ENCODE measurements at places on chromosomes 7 and 10. TPM values are rescaled to one million over a fixed set of nuclear protein-coding genes. Genes with fewer than 3 reads are reported as not detected.
A peak's percentile ranks its signal among the peaks of the same experiment; 100 is the strongest.

DNA sequence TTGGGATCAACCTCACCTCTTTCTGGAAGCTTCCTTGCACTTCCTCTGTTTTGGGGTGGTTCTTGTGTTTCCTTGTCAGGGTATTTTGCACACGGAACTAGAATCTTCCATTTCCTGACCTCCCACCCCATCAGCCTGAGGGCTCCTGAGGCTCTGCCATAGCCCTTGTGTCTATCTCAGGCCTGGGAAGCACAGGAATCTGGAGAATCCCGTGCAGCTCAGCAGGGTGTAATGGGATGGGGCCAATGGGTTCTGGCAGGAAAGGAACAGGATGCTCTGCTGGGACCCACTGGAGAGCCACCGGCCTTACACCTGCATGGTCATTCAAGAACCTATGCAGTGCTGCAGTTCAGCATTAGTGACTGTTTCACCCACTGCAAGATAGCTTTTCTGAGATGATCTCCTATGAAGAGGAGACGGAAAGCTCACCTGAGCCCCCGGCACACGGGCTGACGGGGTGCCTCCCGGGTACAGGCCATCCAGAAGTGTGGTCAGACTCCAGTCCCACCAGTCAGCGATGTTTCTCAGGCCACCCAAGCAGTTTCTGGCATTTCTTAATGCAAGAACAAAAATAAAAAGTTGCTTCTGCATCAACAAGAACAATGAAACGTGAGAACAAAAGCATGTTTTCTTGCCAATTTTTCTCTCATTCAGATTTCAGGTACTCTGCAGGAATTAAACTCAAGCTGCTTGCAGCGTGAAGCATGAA is 133.2 kb downstream of the PKD1L1 start:
- peak; percentile 28 for DNase-seq

DNA sequence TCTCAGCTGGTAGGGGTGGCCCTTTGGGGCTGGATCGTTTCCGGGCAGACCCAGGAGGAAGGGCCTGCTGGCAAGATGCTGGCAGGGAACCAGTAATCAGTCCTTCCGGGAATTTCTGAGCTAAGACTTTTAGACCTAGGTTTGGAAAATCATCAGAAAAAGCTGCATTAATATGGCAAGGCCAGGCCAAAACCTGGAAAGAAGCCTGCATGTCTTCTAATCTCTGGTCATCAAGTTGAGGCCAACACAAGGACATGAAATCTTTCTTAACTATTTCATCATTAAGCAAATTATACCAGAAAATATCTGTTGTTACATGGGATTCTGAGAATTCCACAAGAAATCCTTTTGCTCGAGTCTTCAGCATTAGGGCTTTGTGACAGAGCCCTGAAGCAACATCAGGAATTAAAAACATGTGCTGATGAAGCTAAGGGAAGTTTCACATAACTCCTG is 19.9 kb downstream of the CPA1 start:
- DNase-seq: no peak

- DNase-seq: peak; percentile 59
These were observed 11.1 kb downstream of the FAM53B start for GRCh38 chr10:124732931-124733570.

Gene UPK3B
- total RNA-seq: 7.6 TPM
